ENCODE measurements at places on chromosomes 2 and 18.

GRCh38 chr2:50529600-50530218, 502.2 kb downstream of the NRXN1 start:
- DNase-seq: peak; percentile 38

- no peak for DNase-seq
These were observed 801.4 kb downstream of the BCL11A start for GRCh38 chr2:59752071-59752470.

DNA sequence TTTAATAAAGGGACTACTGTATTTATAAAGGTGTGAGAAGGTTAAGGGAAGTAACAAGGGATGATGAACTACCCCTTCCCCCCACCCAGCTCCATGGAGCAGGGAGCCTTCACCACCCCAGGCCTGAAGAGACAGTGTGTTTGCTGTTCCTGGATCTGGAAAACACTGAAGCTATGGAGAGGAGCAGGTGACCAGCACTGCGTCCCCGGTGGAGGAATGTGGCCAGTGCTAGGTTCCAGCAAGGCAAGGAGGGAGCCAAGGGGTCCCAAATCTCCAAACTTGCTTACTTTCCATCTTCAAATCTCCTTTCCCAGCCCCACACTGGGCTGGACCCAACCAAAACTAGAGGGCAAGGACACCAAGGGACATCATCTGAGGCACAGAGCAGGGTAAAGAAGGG, 128.7 kb upstream of the CD302 start:
- no peak for DNase-seq

DNA sequence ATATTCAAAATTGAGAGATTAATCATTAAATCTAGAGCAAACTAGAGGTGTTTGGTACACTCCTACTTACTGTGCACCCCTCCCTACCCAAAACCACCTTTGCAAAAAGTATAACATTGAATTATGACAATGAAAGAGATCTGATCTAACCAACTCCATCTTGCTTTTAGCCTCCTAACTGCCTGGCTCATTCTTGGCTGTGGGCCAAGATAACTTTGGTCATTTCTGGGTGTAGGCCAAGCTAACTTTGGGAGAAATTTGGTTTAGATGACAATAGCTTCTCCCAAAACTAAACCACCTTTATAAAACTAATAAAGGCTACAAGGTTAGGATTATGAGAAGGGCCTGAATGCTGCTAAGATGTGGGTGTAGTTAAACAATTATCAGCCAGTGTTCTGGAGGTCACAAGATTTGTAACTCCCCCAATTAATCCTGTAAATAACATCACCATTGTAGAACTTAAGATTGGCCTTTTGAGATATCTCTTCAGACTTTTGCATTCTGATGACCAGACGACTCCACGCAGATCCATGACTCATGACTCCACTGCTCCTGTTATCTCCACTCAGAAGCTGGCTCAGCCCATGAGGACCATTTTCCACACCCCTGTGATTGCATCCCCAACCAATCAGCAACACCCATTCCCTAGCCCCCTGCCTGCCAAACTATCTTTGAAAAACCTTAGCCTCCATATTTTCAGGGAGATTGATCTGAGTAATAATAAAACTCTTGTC, 160.2 kb downstream of the FBXO15 start:
- no peak for DNase-seq

DNA sequence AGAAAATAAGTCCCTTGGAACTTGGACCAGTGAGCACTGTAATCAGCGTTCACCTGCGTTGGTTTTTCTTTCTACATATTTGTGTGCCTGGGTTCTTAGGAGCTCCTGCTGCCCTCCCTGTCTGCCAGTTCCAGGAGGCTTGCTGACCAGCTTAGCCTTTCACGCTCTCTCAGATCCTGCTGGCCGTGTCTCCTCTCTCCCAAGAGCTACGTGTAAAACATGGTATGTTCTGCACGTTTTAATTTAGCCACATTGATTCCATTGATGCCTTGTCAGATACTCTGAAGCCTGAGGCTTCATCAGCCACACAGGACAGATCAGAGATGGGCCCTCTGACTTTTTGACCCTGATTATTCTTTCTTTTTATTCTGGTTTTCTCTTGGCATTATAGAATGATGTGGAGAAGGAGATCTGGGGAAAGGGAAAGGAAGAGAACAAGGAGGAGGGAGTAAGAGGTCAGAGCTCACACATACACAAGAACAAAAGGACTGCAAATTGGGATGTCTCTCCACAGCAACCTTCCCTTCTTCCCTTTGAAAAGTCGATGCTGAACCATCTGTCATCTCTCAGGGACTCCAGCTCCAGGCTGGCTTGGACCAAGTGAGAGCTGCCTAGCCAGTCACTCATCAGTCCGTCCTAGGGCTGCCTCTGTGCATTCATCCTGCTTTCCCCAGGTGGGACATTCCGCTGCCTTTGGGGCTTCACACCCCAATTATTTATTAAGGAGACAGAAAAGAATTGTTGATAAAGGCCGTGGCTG, 152.8 kb downstream of the PIK3C3 start:
- no peak for DNase-seq

GRCh38 chr18:7224198-7224597, 6.7 kb upstream of the LRRC30 start:
- DNase-seq: no peak

DNA sequence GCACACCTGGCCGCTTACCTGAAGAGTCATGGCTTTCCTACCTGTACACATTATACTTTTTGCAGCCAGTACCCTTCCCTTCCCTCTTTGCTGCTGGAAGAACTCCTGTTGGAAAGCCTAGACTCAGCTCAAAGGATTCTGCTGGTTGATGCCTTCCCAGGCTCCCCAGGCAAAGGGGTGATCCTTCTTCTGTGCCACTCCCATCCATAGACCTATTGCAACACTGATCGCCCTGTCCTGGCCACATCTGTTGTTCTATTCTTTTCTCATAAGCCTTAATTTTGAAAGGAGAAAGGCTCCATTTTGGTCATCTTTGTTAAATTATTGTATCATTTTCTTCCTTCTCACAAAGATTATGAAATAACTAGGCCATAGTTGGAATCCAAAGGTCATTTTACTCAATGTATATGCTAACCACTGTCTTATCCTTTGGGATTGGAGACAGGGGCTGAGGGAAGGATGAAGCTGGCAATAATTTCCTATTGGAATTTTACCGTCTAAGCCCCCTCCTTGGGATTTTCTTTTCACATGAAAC, 3.4 kb upstream of the PRKCE start:
- no peak for DNase-seq

DNA sequence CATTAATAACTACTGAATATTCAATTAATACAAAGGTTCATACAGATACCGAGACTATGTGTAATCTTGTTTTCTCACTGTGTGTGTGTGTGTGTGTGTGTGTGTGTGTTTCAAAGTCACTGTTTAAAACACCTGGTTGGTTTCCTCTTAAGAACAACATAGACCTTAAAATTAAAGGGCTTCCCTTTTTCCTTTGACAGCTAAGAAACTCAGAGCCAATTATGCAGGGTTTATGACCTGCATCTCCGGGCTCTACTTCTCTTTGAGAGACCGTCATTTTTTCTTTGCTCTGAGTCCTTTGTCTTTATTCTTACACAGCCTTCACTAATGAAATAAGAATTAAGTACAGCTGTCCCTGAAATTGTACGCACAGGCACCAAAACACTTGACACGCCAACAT, 145.6 kb downstream of the HDAC4 start:
- no peak for DNase-seq

DNA sequence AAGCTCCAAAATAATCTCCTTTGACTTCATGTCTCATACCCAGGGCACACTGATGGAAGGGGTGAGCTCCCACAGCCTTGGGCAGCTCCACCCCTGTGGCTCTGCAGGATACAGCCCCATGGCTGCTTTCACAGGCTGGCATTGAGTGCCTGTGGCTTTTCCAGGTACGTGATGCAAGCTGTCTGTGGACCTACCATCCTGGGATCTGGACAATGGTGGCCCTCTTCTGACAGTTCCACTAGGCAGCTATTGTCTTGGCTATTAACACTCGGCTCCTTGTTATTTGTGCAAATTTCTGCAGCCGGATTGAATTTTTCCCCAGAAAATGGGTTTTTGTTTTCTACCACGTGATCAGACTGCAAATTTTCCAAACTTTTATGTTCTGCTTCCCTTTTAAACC, 634.2 kb downstream of the TSN start:
- no peak for DNase-seq

DNA sequence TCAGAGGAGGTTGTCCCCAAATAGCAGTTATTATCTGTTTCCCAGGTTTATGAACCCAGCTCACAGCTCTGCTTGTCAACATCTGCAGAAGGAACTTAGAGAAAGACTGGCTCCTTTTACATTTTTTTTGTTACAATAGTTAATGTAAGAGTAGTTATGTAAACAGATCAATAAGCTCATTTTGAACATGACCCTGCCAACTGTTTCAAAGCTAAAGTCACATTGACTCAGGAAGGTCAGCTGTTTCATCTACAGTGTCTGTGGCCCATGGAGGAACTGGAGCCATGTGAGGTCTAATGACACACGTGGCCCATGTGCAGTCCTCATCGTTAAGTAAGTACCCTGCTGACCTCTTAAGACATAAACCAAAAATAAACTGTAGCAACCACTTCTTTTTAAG, 97.1 kb downstream of the SH3RF3 start:
- no peak for DNase-seq

DNA sequence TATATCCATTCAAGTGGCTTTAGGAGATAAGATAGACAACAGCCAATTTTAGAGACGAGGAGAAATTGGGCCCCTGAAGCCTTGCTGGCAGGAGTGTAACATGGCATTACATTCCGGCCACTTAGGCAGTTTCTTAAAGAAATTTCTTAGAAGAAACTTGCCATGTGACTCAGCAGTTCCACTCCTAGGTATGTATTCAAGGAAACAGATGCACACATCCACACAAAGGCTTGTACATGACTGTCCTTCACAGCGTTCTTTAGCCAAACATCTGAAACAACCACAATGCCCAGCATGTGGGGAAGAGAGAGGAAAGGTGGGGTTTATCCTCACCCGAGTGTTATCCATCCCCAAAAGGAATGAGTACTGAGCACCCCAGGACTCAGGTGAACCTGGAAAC, 107.1 kb downstream of the NFATC1 start:
- no peak for DNase-seq

- DNase-seq: no peak
These were observed 677.0 kb upstream of the FANCL start for GRCh38 chr2:58918141-58918540.

- no peak for DNase-seq
These were observed 92.5 kb upstream of the NCK2 start for GRCh38 chr2:105652014-105652796.

- no peak for DNase-seq
These were observed 250.0 kb downstream of the SMAD2 start for GRCh38 chr18:47680488-47680887.

DNA sequence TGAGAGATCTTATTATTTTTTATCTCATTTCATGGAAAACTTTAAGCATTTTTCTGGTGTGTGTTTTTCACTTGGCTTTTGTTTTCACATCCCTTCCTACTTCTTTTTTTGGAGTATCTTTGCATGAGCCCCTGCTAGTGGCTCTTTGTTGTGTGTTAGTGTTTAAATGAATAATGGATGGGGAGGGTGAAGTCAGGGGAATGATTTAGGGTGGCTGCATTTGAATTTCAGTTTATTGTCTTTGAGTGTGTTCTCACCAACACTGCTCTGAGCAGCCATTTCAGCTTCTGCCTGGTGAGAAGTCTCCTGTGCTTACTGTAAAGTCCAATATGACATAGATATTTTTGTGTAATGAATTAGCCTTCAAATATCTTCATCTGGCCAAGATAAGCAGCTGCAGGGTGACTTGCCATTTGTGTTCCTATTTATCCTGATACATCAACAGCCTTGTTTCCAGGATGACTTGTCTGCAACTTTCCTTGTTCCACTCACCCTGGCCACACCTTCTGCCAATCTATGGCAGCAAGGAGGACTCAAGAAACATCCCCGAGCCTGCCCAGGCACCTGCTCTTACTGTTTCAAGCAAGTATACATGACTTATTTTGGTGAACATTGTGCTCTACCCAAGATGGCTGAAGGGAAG, 182.6 kb downstream of the PDE11A start:
- DNase-seq: no peak

DNA sequence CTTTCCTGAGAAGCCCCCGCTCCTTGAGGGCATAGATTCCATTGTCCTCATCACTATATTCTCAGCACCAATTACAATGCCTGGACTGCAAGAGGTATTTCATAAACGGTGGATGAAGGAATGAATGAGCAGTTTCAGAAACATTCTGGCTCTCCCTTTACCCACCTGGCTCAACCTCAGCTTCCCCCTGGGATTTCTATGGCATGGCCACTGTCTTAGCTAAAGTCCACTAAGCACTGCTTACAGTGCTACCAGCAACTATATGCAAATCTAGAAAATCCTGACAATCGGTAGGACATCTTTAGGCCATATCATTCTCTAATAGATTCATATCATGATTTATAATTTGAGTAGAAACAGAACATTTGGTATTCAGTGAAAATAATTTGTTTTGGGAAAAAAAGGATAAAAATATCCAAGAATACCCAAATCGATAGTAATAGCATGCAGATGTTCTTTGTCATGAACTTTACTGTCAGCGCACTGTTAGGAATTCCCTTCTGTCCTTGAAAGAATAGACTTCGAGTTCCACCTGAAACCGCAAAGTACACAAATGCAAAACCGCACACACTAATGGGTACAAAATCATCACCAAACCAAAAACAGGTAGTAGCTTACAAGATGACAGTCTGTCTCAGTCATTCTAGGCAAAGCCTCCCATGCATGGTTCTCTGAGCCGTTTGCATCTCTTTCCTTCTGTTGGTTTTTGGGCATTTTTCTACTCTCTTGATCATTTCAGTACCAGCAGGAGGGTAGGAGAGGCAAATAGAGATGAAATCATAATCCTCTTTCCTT, 303.6 kb upstream of the ID2 start:
- DNase-seq: peak; percentile 32

GRCh38 chr18:50071397-50071796, 123.5 kb downstream of the MYO5B start:
- DNase-seq: no peak

GRCh38 chr2:15784106-15784885, 156.1 kb upstream of the MYCN start:
- DNase-seq: no peak

DNA sequence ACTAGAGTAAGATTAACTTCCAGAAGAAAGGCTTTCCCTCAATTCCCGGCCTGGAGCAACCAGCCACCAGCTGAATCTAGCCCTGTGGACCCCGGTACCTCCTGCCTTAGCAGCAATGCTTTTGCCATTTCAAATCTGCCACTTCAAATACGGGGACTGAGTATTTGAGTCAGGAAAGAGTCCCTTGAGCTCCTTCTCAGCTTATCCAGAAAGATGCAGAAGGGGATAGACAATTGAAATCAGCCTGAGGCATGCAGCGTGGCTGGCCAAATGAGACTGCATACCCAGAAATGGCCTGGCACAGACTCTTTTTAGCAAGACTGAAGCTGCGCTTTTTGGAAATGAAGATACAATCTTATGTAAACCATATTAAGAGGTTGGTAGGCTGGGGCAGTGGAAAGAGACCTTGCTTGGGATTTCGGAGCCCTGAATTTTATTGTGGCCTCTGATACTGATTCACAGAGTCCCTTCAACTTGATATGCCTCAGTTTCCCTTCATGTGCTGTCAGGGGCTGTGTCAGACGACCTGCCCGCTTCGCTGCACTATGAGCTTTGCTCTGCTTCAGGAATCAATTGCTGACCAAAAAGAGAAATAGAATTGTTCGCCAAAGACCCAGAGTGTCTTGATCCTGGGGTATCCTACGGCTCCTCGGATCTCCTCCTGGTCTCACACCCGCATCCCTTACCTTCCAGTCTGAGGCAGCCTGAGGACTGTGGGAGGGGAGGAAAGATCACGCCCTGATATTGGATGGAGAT, 1.0 kb downstream of the MATN3 start:
- DNase-seq: no peak
